ENCODE measurements at places on chromosomes 1 and 21.

GRCh38 chr1:6508816-6509189, 17.3 kb upstream of the PLEKHG5 start:
- DNase-seq: no peak

DNA sequence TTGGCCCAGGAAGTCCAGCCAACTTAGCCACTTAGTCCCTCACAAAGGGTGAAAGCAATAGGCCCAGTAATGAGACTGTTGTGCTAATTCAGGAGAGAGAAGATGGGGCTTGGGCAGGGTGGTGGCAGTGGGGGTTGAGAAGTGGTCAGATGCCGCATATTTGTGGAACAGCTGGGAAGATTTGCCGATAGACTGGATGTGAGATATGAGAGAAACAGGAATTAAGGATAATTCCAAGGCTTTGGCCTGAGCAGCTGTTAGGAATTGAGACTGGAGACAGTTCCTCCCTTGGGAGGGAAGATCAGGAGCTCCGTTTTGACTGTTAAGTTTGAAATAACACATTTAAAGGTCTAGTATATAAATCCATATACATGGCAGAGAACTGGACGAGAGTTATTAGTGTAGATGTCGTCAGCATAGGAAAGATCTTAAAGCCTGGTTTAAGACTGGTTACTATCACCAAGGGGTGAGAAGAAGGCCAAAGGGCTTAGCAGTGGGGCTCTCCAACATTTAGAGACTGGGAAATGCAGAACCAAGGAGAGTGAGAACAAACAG, 323.7 kb upstream of the FAM78B start:
- DNase-seq: no peak

GRCh38 chr21:19908390-19908789, 1089.8 kb upstream of the NCAM2 start:
- no peak for DNase-seq

- DNase-seq: no peak
These were observed 1388.1 kb downstream of the AMY1C start for GRCh38 chr1:105137543-105138457.

DNA sequence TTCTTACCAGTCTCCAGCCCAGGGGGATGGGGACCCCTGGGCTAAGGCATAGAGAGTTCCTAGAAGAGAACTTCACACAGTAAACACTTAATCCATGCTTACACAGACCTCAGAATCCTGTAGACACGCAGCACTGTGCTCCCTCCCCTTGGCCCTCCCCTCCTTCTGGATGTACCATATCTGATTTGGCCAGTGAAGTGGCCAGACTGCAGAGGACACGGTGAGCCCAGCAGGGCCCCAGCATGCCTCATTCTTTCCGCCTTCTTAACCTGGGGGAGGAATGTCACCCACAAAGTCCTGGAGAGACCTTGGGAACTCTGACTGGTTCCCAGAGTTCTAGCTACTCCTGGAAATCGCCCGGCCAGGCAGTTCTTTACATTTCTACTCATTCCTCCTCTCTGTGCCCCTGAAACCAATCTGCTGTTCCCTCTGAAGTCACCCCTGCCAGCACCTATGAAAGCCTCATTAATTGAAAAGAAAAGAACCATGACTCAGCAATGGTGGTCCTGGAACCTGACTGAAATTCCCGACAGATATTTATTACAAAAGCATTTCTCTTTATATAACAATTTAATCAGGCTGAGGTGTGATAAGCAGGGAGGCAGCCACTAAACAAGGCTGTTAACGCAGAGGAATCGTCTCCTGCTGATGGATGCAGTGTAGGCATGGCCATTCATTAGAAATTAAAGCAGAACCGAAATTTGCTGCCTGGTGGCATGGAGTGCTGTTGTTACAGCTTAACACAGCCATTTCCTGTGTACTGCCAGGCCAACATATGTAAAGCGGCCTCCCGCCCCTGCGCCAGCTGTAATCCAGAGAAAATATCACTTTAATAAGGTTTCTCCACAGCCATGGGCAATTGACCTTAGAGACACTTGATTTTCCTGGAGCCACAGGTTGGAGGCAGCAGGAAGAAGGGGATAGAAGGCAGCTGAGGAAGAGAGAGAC, 74.6 kb upstream of the KCND3 start:
- no peak for DNase-seq

GRCh38 chr21:30555095-30555494, 6.0 kb downstream of the KRTAP19-7 start:
- DNase-seq: no peak

- no peak for DNase-seq
These were observed 22.5 kb downstream of the CACHD1 start for GRCh38 chr1:64492424-64492823.

DNA sequence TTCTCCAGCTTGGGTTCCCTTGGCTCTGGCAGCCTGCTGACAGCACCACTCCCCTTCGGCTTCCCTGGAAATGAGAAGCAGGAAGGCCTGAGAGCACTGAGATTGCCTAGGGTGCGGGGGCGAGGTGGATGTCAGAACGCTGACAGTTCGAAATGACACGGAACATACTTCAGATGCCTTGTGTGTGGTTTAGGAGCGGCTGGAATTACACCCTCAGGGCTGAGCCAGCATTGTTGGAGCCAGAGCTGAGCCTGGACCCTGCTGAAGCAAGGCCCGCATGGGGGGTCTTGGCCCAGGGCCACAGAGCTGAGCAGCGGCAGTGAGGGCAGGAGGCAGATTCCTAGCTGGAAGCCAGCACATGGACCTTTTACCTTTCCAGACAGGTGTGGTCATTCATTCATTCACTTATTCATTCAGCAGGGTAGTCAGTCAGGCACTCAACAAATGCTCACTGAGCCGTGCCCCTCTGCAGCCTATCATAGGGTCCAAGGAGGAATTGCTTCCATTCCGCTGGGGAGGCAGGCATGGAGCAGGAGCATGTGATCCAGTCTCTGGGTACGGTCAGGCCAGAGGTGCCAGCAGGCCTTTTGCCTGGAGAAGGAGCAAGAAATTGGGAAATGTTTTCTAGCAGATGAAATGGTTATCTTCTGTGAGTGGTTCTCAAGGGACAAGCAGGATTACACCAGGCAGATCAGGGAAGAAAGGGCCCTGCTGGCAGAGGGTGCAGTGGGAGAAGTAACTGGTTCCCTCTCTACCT, 6.6 kb upstream of the FOXE3 start:
- no peak for DNase-seq

- no peak for DNase-seq
These were observed 3.8 kb upstream of the ZBTB21 start for GRCh38 chr21:42013931-42014330.

- DNase-seq: peak; percentile 89
These were observed 6.7 kb upstream of the HUNK start for GRCh38 chr21:31866077-31866511.

- no peak for DNase-seq
These were observed 126.6 kb upstream of the IFFO2 start for GRCh38 chr1:19083081-19083480.

GRCh38 chr1:226402739-226403165, 5.1 kb downstream of the PARP1 start:
- DNase-seq: no peak

DNA sequence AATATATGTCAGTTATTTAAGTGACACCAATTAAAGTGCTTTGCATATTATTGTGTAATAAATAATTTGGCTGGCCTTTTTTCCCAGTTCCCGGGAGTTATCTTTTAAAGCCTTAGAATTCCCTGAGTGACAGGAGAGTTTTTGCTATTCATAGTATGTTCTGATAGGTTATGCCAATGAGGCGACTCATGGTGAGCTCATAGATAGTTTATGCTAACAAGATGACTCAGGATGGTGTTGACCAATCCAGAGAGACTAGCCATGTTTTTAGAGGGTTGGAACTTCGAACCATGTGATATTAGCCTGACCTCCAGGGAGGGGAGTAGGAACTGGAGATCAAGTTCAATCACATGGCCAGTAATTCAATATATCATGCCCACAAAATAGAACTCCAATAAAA, 310.8 kb downstream of the USP25 start:
- DNase-seq: no peak

GRCh38 chr1:10514490-10515235, 39.9 kb downstream of the PEX14 start:
- DNase-seq: no peak

DNA sequence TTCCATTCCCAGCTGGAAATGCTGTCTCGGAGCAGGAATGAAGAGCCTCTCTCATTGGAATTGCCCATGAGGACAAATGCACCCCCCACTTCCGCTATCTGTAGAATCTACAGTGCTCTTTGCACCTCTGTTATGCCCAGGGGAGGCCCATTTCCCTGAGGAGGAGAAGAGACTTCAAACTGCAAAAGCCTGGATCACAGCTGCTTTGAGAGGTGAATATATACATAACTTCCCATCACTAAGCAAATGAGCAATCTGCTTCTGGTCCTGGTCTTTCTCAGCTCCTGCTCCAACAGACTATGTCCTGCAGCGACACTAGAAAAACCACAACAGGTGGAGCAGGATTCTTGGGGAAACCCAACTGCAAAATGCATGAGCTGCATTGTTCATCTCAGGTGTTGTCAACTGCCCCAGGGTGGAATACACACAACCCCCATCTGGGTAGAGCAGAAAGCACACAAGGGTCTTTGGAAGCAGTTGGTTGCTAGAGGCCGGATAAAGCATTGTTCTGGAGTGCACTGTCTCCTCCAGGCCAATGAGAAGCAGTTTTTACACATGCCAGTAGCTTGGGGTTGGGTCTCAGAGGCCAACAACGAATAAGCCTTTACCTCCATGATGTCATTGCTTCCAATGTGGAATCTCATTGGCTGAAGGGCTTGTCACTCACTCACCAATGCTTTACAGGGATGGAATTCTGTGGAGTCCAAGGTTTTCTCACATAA, 67.7 kb upstream of the RAB4A start:
- peak; percentile 67 for DNase-seq

GRCh38 chr1:18495635-18496034, 14.9 kb downstream of the KLHDC7A start:
- DNase-seq: no peak

DNA sequence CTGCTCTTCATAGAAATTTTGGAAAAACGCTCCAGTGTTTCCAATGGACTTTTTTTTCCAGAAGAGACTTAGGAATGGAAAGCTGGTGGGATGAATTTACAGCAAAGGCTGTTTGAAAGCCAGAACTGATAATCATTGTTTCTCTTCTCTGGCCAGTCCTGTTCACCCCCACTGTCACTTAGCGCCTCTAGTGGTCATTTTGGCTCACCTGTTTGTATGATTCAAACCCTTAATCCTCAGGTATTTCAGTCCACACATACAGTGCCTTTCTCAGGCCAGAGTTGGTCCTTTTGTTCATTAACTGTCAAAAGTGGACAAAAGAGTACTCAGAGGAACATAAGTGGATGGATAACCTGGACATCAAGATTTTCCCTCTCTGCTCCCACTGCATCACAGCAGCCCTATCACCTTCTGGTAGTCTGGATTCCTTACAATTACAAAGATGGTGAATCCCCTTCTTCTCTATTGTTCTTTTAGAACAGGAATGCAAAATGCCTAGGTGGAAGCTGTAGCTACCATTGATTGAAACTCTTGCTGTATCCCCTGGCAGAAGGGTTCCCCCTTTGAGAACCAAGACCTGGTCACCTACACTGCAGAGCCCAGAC, 177.6 kb upstream of the OLFM3 start:
- no peak for DNase-seq

GRCh38 chr1:77590651-77591050, 91.8 kb downstream of the ZZZ3 start:
- DNase-seq: no peak

GRCh38 chr21:32206631-32207405, 72.0 kb downstream of the MIS18A start:
- DNase-seq: no peak

DNA sequence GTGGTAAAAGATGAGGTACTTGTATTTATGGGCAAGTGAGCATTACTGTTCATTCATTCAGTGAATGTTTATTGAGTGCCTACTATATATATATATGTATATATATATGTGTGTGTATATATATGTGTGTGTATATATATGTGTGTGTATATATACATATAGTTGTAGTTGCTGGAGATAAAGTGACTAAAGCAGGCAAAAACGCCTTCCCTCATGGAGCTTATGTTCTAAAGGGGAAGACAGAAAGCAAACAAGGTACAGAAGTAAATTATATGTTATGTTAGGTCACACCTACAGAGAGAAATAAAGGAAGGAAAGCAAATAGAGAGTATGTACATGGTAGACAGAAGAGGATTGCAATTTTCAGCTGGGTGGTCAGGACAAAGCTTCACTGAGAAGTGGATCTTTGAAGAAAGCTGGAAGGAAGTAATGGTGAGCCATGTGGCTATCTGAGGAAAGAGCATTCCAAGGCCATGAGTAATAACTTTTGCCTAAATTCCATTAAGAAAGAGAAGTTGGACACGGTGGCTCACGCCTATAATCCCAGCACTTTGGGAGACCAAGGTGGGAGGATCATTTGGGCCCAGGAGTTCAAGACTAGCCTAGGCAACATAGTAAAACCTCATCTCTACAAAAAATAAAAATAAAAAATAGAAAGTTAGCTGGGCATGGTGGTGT, 33.5 kb upstream of the KLF17 start:
- no peak for DNase-seq

GRCh38 chr1:110235834-110236682, 25.9 kb downstream of the KCNC4 start:
- DNase-seq: no peak

GRCh38 chr1:35452106-35452774, 105.0 kb downstream of the KIAA0319L start:
- no peak for DNase-seq

GRCh38 chr21:18661842-18662241, 258.3 kb upstream of the TMPRSS15 start:
- DNase-seq: no peak

DNA sequence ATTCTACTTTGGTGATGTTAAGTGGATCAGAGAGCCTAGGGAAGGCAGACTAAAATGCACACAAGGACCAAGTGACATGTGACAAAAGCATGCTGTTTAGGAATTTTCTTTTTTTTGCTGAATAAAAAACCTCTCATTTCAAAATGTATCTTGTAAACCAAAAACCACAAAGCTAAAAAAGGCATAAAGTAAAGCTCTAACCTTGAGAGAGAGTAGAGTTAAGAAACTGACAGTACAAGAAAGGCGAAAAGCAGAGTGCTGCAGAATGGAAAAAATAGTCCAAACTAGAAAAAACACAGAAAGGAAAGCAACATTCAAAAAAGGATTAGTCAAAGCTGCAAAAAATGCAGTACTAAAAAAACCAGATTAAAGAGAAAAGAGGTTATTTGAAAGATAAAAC, 76.5 kb downstream of the EPS15 start:
- DNase-seq: no peak

DNA sequence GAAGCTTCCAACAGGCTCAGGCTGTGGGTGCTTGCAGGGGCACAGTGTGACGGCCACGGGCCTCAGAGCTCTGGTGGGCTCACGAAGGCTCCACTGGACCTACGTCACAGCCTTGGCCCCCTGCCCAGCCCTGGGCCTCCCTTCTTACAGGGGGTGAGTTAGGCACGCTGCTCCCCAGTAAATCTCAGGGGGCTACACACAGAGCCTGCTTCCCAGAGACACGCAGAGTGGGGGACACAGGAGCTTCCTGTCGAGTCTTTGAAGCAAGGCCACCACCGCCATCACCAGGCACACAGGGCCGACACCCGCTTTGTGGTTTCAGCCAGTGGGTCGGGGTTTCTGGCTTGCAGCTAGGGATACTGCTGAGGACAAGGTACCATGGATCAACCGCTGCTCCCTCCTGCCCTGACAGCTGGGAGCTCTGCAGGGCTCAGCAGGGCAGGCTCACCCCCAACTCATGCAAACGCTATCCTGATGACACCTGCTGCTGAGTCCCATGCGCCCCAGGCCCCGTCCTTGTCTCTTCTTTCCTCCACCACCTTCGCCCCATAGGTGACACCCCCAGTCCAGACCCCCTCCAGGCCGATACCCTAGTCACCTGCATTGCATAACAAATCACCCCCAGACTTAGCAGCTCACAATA, 5.5 kb upstream of the CFAP410 start:
- DNase-seq: no peak

- DNase-seq: peak; percentile 65
These were observed 143.9 kb downstream of the NOS1AP start for GRCh38 chr1:162213281-162213912.

- DNase-seq: no peak
These were observed 116.4 kb upstream of the FAM78B start for GRCh38 chr1:166283190-166283589.

Measured in right forelimb (tissue), 1 donor.